ENCODE measurements at places on chromosomes 3 and 15. TPM values are rescaled to one million over a fixed set of nuclear protein-coding genes. Genes with fewer than 3 reads are reported as not detected.

SEMA3F gene
- 27.8 TPM for total RNA-seq

DAZL gene
- total RNA-seq = not detected

STRIT1 gene
- total RNA-seq = not detected

ADAMTSL3 gene
- total RNA-seq = 17.4 TPM

PLA2G4E gene
- total RNA-seq = not detected

ADAMTS17 gene
- 6.8 TPM for total RNA-seq

NR2C2 gene
- 37.8 TPM for total RNA-seq

REC114 gene
- total RNA-seq = not detected

SCAANT1 gene
- not detected for total RNA-seq

TMIE gene
- total RNA-seq = 1.4 TPM

DNA sequence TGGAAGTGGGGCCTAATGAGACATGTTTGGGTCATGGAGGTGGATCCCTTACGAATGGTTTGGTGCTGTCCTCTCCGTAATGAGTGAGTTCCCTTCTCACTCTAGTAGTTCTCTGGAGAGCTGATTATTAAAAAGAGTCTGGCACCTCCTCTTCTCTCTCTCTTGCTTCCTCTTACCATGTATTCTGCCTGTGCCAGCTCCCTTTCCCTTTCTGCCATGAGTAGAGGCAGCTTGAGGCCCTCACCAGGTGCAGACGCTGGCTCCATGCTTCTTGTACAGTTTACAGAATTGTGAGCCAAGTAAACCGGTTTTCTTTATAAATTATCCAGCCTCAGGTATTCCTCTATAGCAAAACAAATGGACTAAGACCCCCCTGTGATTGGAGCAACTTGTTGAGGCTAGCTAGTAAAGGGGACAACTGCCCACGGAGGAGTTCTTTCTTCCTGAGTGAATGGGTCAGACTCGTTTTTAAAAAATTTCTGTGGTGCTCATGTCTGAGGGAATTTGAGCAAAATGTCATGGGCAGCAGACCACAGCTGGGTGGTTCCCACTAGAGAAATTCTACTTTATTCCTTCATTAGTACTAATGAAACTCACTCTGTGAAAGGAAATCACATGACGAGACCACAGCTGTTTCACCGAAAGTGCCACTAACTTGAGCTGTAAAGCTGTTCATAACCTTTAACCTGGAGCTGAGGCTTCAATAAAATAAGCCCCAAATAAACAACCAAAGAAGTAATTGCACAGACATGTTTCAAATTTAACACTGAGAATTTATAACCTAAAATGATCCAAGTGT lies 210.0 kb downstream of the NFKBIZ start:
- DNase-seq = no peak

DNA sequence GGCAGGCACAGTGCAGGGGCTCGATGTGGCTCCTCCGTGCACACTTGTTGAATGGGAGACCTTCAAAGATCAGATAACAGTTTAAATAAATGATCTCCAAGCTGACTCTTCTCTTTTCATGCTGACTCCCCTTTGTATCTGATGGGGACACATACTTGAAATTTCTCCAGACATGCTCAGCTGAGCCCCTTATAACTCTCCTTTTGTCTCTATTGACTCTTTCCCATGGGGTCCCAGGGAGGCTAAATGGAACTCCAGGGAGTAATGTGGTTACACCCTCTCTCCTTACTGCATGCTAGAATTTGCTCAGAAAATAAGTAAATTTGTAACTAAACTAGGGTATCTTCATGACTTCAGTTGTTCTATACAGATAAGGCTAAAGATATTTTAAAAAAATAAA lies 48.2 kb upstream of the TM4SF4 start:
- DNase-seq = no peak

GRCh38 chr3:42226470-42227425 lies 39.2 kb downstream of the CCK start:
- DNase-seq = no peak

DNA sequence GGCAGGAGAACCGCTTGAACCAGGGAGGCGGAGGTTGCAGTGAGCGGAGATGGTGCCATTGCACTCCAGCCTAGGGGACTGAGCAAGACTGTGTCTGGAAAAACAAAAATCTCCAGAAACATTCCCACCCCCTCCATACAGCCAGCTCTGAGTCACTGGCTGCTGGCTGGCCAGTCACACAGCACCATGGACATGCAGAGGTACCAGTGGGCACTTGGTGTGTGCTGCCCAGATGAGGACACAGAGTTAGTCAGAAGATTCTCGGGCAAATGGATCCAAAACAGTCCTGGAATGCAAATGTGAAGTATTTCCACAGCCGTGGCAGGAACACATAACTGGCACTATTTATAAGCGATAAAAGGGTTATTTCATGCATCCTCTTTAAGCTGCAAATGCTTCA lies 44.6 kb downstream of the BDH1 start:
- DNase-seq = no peak

- DNase-seq = no peak
Measured at GRCh38 chr3:150414258-150414657, 6.2 kb downstream of the TSC22D2 start.

GRCh38 chr3:172268868-172269267 lies 179.4 kb downstream of the GHSR start:
- DNase-seq = no peak

DNA sequence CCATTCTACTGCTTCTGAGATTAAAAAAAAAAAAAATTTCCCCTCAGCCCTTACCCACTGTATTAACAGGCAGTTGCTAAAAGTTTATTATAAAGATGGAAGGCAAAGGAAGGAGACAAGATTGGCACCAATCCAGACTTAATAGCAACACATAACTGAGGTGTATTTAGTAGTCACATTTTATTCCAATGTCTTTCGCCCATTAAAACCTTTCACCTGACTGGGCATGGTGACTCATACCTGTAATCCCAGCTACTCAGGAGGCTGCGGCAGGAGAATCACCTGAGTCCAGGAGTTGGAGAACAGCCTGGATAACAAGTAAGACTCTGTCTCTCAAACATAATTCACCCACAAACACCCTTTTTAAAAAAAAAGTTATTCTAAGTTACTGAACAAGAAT lies 4.4 kb downstream of the ACAP2 start:
- no peak for DNase-seq

- DNase-seq = no peak
Measured at GRCh38 chr15:65937054-65937453, 67.8 kb downstream of the RAB11A start.

GRCh38 chr3:172156586-172156955 lies 117.2 kb downstream of the FNDC3B start:
- DNase-seq = no peak

- no peak for DNase-seq
Measured at GRCh38 chr3:27194861-27195483, 174.2 kb downstream of the NEK10 start.

DNA sequence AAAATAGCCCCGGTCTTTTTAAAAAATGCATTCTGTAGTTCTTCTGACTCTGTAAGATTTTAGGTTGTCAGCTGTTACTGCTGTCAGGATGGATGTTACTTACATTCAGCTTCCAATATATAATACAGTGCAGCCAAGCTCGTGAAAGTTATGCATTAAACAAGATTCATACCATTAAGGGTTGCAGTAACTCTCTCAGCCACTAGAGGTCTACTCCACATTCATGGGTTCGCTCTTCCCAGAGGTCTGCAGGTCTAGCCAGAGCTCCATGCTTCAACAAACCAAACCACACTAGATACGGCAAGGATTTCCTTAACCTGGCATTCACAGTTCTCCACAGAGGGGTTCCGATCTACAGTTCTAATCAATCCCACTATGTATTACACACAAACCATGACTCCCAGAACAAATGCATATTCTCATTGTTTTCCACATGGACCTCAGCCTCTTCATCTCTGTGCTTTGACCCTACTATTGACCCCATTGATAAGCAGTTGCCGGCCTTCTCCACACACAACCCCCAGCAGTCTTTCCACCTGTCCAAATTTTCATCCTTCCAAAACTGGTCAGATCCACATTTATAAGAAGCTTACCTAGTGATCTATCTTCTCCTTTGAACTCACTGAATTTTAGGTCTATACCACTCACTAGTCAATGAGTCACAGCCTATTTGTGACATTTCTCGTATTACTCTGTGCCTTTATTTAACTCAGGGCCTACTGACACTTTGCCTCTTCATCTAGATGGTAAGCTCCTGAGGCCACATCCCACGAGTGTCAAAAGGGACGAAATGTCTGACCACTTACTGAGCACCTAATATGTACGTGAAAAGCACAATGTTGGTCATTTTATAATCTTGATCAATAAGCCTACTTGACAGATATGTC lies 33.7 kb downstream of the RORA start:
- DNase-seq = no peak

GRCh38 chr3:9192248-9193025 lies 57.0 kb downstream of the SRGAP3 start:
- DNase-seq = no peak

DNA sequence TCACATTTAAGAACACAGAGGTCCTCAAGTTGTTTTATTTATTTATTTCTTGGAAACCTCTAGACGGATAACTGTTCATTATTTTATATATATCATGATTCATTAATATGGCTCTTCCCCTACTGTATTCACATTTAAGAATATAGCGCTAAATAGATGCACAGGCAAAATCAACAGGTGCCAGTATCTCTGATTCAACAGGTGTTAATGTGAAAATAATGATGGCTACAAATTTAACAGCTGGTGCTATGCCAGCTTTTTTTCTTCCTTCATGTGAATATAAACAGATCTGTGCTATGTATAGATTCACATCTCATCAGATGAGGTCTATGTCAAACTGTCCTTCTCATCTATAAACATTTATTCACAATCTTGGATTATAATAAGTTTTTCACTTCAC lies 218.5 kb upstream of the NR2F2 start:
- no peak for DNase-seq

DNA sequence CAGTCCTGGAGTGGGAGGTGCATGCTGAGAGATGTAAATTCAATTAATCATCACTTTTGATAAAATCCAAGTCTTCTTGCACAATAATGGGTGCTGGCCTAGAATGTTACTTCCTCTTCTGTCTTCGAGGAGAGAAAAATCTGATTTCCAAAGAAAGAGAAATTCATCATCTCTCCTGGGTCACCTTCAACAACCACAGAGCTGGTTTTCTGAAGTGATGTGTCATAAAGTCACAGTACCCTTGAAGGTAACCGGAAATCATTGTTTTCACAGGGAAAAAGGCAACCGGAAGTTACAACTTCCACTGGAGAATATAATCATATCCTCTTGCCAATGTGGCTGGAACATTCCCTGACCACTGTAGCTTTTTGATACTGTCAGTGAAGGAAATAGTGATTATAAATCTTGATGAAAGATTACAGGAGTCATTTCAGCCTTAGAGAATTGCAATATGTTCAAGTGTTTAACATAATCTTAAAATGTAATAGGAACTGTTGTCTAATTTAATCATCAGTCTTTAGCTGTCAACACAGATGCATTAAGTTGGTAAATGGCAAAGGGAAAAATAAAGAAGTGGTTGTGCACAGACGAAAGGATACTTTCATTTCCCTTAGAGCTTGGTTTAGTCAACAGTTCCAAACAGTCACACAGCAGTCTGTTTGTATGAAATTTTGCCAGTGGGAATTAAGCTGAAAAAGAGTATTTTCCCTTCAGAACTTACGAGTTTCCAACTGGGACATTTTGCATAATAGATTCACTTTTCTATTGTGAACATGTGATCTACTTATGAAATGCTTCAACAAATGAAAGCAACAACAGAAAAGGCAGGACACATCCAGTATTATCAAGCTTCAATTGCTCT lies 106.5 kb upstream of the SLC4A7 start:
- DNase-seq = no peak

DNA sequence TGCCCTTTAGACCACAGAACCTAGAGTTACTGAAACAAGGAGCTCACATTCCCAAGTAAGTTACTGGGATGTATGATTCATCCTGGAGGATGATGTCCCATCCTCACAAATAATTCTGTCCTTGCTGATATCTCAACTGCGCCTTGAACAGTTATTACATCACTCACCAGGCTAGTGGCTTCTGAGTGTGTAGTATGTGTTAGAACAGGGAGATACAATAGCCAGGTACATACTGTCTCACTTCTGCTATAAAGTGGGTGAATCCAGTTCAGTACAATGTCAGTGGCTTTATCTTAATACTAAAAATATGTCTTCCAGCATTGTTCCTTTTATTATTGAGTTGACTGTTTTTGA lies 483.2 kb upstream of the FRG2C start:
- no peak for DNase-seq

DNA sequence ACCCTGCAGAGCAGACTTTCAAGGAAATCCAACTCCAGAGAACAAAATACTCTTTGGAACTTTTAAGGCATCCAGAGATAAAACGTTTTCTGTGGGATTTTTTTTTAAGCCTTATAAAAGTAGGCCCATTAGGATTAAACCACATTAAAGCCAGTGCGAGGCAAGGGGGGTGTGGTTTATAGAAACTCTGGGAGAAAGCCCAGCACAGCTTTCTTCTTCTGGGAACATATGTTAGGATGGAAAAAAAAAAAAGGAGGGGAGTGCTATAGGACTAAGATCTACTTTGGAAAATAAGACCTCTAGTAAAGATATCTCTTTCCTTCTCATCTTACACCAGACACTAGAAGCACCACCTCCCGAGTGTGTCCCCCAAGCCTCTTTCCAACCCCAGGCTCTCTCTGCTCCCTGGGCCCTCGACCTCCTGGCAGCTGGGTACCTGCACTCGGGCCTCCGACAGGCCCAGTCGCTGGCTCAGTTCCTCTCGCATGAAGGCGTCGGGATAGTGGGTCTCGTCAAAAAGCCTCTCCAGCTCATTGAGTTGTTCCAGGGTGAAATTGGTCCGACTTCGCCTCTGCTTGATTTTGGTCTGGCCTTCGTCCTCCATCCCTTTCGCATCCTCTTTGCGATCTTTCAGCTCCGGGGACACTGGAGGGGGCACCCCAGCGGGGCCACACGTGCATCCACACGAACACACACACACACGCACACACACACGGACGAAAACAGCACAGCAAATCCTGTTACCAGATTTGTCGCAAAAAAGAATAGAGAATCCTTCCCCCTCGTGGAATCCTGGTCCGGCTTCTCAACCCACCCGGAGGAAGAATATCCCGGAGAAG lies 3.8 kb downstream of the SHOX2 start:
- DNase-seq = no peak

DNA sequence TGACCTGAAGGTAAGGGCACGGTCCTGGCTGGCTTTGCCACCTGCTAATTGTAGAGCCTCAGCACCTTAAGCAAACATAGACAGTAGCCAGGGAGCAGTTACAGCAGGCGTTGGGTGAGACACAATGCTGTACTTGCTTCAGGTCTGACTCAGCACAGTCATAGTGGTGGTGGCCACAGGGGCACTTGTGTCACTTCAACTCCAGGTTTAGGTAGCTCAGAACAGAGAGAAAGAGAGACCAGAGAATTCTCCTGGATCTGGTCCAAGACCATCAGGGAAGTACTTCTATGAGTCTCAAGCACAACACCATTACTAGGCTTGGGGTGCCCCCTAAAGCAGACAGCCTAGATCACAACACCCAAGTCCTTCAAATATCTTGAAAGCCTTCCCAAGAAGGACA lies 204.4 kb downstream of the OTOL1 start:
- DNase-seq = no peak
